ENCODE measurements at places on chromosomes 12 and 14.

- DNase-seq = no peak
Measured at GRCh38 chr12:75765170-75766059, 254.0 kb upstream of the KRR1 start.

GRCh38 chr12:53049571-53050318 is at the start of gene TNS2:
Gene TNS2, plus strand, starts transcription at chr12:53050065. Its CDS starts 121 bp downstream, at chr12:53050186.
- DNase-seq = no peak

DNA sequence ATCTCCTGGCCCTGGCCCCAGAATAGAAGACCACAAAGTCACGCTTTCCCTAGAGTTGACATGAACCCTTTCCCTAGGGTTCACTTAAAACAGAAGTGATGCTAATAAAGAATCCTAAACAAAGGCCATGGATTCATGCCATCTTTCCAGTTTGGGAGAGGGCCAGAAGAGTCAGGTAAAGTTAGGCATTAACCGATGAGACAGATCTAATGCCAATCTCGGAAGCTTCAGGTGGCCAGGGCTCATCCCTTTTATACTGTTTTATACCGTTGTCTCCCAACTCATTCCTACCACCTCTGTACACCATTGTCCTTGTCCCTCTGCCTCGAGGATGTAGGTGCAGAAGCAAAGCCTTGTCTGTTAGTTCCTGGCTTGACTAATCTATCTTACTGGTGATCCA is 22.8 kb upstream of the ACTR10 start:
- DNase-seq = no peak

GRCh38 chr14:74893614-74894091 is 11.9 kb downstream of the DLST start:
- no peak for DNase-seq

DNA sequence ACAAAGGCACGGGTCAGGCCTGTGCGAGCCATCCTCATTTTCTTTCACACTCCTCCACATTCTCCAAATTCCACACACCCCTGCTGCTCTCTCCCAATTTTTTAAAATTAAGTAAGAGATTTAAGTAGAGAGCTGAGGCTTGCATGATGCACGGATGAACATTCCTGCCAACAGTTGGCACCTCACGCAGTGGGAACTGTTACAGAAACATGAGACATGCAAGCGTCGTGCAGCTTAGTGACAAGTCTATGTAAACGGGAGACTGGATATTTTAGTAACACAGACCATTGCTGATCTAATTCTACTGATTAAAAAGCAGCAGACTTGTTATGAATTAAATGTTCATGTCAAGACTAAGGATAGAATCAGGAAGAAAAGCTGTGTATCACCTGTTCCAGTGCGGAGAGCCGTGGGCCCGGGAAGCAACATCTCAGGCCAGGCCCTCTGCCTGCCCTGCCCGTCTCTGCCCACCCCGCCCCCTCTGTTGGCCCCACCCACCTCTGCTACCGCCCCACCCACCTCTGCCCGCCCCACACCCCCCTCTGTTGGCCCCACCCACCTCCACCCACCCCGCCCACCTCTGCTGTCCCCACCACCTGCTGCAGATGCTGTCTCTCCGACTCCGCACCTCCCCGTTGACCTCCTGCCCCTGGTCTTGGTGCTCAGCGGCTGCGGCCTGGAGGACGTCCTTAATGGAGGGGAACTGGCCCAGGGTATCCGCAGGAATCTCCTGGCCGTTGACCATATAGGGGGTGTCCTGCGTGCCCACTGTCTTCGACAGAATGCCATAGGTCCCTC is 21.2 kb downstream of the GOLGA3 start:
- DNase-seq = no peak

DNA sequence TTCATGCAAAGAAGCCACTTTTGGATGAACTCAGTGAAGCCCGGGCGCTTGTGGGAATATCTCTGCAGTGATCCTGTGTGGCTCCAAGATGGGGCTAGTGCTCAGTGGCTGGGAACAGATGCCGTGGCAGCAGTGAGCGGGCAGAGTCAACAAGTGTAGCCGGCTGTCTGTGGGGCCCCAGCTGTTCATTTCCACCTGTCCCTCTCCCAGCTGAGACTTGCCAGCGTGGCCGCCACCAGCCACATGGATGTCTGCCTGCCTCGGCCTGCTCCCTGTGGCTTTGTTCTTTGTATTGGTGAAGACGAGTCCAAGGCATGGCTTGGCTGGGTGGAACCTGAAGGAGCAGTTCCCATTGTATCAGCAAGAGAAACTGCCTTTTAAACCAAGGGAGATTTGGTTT is 77.3 kb downstream of the NOS1 start:
- DNase-seq = no peak

DNA sequence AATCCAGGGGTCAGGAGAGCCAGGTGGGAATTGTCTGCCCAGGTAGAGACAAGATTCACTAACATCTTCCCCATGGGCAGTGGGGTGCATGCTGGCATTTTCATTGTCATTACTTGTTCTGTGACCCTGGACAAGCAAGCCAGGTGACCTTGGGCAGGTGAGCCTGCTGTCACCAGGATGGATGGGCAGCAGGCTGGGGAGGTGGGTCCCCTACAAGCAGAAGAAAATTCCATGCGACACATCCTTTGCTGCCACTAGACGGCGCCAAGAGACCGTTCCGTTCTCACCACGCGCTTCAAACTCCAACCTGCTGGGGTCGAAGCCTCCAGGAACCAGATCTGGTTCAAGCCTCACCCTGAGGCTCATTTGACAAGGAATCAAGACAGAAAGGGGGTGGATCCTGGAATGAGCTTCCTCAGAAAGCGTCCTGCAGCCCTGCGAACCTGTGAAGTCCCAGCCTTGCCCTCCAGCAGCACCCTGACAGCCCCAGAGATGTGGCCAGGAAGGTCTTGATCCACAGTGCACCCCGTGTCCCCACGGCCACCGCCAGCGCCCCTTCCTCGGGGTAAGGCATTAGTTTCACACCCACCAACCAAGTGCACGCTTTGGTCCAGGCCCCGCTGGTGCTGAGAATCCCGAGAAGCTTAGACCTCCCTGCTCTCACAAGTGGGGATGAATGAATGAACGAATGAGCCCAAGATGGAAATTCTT is 3.2 kb upstream of the DYNC1H1 start:
- no peak for DNase-seq

- no peak for DNase-seq
Measured at GRCh38 chr12:113244047-113244460, 22.8 kb downstream of the TPCN1 start.

DNA sequence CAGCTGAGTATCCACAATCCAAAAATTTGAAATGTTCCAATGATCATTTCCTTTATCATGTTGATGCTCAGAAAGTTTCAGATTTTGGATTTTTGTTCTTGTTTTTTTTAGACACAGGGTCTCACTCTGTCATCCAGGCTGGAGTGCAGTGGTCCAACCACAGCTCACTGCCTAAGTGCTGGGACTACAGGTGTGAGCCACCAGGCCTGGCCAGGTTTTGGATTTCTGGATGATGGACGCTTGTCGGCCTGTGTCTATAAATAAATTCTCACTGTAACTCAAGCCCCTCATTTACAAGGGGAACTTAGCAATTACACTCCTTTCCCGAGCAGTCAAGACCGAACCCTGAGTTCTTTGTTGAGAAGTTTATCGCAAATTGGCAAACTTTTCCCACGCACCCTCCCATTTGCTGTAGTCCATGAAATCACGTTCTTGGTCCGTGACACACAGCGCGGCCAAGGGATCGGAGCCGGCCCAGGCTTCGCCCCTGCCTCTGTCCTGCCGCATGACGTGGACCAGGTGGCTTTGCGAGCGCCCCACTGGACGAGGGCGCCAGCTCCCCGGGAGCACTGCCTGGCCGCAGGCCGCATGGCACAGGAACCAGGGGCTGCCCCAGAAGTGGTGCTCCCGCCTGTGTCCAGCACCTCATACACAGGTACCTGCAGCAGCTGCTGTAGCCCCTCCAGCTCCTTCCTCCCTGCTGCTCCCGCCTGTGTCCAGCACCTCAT is 14.0 kb upstream of the ANKLE2 start:
- no peak for DNase-seq

- no peak for DNase-seq
Measured at GRCh38 chr14:76884853-76885276, 58.7 kb downstream of the LRRC74A start.

DNA sequence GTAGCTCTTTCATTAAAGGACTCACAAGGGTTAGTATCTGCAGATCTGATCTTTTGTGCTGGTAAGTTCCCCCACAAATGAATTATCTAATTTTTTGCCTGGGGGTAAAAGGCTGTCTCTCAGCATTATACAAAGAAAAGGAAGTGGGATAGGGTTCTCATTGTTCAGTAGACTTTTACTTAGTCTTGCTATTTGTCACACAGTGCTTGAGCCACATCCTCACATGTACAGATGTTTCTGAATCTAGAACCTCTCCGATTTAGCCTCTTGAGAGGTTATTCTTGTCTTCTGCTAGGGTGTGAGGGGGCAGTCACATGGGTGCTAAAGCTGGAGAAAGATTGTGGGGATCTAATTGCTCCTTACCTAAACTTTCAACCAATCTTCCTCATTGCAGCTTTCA is 93.0 kb downstream of the SLC41A2 start:
- no peak for DNase-seq

GRCh38 chr14:51310505-51310944 is 70.5 kb downstream of the TMX1 start:
- DNase-seq = no peak

DNA sequence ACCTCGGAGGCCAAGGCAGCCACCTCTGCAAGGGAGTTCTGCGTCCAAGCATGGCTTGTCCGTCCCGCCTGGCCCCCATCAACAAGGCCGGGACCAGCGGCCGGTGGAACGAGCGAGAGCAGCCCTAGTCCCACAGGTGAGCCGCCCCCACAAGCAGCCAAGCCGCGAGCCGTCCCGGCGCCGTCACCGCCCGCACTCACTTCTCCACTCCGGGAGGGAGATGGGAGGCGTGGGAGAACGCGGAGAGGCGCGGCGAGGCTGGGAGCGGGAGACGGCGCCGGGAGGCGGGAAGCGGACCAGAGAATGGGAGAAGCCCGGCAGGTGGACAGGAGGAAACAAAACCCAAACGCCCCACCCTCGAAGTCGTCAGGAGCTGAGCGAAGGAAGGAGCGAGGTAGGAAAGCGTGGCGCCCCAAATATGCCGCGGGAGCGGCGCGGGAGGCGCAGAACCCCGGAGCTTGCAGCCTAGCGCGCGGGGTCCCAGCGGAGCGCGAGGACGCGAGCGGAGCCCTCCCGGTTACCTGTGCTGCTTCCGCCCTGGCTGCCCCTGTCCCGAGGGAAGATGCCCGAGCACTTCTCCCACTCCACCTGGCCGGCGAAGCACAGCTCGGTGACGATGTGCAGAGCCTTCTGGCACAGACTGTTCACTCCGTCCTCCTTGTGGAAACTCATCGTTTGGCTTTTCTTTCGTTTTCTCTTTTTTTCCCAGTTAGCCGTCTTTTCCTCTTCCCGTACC is 600 bp downstream of the SYT10 start:
- no peak for DNase-seq

DNA sequence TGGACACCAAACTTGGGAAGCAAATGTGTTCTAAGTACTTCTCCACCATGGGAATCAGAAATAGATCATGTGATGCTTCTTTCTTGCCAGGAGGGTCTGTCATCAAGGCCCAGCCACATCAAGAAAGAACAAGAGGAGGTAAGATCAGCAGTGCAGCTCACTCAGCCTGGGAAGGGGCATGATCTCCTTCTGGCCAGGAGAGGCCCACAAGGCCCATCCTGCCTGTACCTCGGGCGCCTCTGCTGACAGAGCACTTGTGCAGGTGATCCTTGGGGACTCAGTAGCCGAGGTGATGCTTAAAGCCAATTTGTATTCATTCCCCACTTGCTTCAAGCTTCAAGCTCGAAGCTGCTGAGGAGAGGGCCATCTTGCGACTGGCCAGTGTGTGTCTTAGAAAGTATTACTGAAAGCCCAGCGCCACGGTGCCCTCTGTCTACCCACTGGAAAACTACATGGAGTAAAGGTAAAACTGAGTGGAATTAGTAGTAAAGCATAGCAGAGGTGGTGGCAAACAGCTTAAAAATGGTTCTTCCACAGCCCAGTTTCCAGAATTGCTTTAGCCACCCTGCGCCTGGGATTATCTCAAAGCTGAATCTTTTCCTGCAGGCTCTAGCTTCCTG is 26.2 kb downstream of the RTRAF start:
- peak; percentile 44 for DNase-seq

GRCh38 chr12:11785712-11786111 is 136.2 kb downstream of the ETV6 start:
- DNase-seq = no peak

DNA sequence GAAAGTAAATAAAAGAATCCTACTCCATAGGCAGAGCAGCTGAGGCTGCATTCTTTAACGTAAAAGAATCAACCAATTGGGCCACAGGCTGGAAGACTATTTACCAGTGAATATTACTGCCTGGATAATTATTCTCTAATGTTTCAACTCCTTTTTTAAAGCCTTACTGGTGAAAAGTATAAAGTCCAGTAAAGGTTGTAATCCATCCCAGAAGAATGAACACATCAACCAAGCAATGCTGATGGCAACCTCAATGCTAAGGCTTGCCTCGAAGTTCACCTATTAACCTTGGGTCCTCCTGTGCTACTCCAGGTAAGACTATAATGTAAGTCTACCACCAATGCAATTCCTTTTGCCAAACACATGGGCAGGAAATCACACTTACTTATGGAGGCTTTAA is 77.3 kb downstream of the ATXN2 start:
- no peak for DNase-seq

DNA sequence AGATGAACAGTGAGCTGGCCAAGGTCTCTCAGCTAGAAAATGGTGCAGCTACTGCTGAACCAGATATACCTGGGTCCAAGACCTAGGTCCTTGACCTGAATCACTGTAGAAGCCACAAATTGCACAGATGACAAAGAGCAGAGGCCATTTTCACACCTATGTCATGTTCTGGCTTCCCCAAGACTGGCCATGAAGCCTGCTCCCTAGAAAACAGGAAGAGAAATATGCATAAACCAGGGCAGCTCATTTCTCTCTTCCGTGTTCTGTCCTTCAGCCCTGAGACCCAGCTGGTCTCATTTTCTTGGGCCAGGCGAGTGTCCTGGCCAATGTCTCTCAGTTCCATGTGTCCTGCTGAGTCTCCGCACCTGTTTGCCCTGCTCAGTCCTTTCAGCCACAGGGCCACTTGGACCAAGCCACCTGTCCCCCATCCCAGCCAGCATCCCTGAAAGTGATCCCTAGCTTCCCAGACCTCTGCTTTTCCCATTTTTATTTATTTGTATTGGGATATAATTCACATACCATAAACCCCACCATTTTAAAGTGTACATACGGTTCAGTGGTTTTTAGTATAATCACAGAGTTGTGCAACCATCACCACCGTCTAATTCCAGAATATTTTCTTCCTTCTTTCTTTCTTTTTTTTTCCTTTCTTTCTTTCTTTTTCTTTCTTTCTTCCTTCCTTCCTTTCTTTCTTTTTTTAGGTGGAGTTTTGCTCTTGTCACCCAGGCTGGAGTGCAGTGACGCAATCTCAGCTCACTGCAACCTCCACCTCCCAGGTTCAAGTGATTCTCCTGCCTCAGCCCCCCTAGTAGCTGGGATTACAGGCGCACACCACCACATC is 27.0 kb downstream of the P2RX7 start:
- no peak for DNase-seq

DNA sequence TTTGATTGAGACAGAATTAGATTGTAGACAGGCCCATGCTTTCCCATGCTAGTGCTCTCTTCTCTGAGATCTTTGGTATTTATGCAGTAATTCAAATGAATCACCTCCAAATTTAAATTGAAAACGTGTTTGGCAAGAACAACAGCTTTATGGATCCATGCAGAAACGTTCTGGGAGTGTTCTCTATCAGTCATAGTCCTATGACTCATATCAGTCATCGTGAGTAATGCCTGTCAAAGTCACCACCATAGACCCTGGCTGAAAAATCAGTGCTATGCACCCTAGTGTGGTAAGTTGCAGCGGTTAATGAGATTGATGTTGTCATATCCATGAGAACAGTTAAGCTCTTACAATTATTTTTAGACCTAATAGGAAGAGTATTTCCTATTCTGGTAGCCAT is 90.1 kb upstream of the FOXG1 start:
- DNase-seq = no peak
